ENCODE measurements at places on chromosomes 11 and 22.

- H3K27me3 ChIP-seq: no peaks in the 10 kb centered on the region
- H3K36me3 ChIP-seq: peaks cover 79% of the 10 kb centered on the region
- no peak overlapping the region for H3K27ac ChIP-seq
- no peak for DNase-seq
- H3K4me3 ChIP-seq: no peak overlapping the region
- no peaks in the 10 kb centered on the region for H3K4me1 ChIP-seq
Measured at GRCh38 chr11:33059331-33060007, 20.1 kb downstream of the TCP11L1 start.

- no peak overlapping the region for H3K4me3 ChIP-seq
- no peaks in the 10 kb centered on the region for H3K4me1 ChIP-seq
- no peak overlapping the region for H3K27ac ChIP-seq
- DNase-seq: no peak
Measured at GRCh38 chr11:76695133-76695532, 24.6 kb upstream of the LRRC32 start.

DNA sequence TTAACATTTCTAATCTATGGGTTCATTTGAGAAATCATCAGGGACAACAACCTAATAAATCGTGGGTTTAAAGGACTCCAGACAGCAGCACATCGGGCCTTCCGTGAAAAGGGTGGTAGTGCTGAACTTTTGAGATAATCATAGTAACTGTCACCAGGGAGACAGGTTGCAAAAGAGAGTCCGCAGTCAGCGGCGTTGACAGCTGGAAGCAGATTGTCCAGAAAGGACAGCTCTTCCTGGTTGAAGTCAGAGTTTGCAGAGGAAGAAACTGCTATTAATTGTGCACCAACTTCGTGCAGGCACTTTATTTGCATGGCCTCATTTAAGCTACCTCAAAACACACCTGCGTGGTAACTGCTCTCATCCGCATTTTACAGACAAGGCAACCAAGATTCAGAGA lies 20.5 kb upstream of the ISX start:
- H3K27ac ChIP-seq: no peak overlapping the region
- no peaks in the 10 kb centered on the region for H3K36me3 ChIP-seq
- DNase-seq: no peak
- no peak overlapping the region for H3K4me3 ChIP-seq
- H3K4me1 ChIP-seq: no peaks in the 10 kb centered on the region

DNA sequence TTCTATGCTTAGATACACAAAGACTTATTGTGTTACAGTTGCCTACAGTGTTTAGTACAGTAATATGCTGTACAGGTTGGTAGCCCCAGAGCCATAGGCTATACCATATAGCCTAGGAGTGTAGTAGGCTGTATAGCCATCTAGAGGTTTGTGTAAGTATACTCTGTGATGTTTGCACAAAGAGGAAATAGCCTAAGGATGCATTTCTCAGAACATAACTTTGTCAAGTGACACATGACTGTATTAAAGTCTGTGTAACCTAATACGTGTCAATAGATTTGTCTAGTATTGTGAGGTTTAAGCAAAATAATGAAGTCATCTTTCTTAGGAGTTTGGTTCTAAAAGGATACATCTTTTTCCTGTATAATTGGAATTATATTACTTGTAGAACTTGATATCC lies 5.5 kb downstream of the ZC3H12C start:
- DNase-seq: no peak
- H3K4me1 ChIP-seq: no peaks in the 10 kb centered on the region
- no peaks in the 10 kb centered on the region for H3K27me3 ChIP-seq
- H3K4me3 ChIP-seq: no peak overlapping the region
- no peak overlapping the region for H3K27ac ChIP-seq

DNA sequence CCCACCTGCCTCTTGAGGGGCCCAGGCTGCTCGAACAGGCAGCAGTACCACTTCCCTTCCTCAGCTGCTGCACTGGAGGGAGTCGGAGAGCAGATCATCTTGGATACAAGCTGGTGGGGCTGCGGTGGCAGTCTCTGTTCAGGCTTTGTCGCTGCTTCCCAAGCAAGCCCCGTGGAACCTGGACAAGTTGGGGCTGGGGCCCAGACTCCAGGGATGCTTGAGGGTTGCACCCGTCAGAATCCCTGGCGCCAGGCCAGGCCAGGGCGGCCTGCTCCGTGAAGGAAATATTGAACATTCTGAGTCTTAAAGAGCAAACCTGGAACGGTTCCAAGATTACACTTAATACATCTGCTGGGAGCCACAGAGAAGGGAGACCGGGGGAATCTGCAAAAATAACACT lies 310.1 kb upstream of the SORL1-AS1 start:
- no peak for DNase-seq
- H3K27ac ChIP-seq: no peak overlapping the region
- H3K36me3 ChIP-seq: no peaks in the 10 kb centered on the region

GRCh38 chr11:126893796-126894195 lies 106.8 kb downstream of the KIRREL3 start:
- no peaks in the 10 kb centered on the region for H3K4me1 ChIP-seq
- H3K36me3 ChIP-seq: no peaks in the 10 kb centered on the region
- H3K27me3 ChIP-seq: no peaks in the 10 kb centered on the region
- no peak for DNase-seq
- no peak overlapping the region for H3K27ac ChIP-seq
- H3K4me3 ChIP-seq: no peak overlapping the region

- H3K4me3 ChIP-seq: no peak overlapping the region
- no peaks in the 10 kb centered on the region for H3K4me1 ChIP-seq
- DNase-seq: no peak
- H3K36me3 ChIP-seq: no peaks in the 10 kb centered on the region
Measured at GRCh38 chr11:107011977-107012376, 6.3 kb downstream of the GUCY1A2 start.

- no peaks in the 10 kb centered on the region for H3K36me3 ChIP-seq
- no peak overlapping the region for H3K4me3 ChIP-seq
- H3K27ac ChIP-seq: no peak overlapping the region
- H3K4me1 ChIP-seq: peaks cover under 1% of the 10 kb centered on the region
- DNase-seq: no peak
Measured at GRCh38 chr11:75345455-75346160, 5.9 kb downstream of the ARRB1 start.

GRCh38 chr11:92735039-92735438 lies 234.4 kb upstream of the MTNR1B start:
- H3K27ac ChIP-seq: no peak overlapping the region
- no peak for DNase-seq
- no peak overlapping the region for H3K4me3 ChIP-seq

DNA sequence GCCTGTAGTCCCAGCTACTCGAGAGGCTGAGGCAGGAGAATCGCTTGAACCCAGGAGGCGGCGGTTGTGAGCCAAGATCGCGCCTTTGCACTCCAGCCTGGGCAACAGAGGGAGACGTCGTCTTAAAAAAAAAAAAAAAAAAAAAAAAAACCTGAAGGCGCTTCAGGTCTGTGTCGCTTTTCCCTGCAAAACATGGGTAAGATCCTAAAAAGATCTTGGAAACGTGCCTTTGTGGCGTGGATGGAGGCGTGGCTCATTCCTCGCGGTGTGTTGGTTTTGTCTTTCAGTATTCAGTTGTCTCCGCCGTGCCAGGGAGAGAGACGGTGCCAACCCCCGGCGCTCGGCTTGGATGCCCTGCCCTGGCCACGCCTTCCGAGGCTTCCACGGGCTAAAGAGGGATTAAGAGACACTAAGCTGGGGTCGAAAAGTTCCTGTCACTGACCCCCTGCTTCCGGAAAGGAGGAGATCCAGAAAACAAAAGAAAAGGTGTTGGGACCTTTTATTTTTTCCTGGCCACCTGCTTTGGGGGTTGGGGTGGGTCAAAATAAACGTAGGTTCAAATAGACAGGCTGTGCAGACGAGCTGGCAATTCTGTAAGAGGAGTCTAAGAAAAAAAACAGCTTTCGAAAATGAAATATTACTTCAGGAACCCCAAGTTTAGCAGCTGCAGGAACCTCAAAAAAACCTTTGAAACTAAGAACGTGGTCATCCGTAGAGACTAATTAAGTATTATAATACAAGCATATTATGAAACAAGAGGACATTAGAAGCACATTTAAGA lies 1.1 kb upstream of the SLC35F2 start:
- no peaks in the 10 kb centered on the region for H3K36me3 ChIP-seq
- H3K4me1 ChIP-seq: peaks cover 16% of the 10 kb centered on the region
- H3K27ac ChIP-seq: peak overlapping the region; percentile 58

DNA sequence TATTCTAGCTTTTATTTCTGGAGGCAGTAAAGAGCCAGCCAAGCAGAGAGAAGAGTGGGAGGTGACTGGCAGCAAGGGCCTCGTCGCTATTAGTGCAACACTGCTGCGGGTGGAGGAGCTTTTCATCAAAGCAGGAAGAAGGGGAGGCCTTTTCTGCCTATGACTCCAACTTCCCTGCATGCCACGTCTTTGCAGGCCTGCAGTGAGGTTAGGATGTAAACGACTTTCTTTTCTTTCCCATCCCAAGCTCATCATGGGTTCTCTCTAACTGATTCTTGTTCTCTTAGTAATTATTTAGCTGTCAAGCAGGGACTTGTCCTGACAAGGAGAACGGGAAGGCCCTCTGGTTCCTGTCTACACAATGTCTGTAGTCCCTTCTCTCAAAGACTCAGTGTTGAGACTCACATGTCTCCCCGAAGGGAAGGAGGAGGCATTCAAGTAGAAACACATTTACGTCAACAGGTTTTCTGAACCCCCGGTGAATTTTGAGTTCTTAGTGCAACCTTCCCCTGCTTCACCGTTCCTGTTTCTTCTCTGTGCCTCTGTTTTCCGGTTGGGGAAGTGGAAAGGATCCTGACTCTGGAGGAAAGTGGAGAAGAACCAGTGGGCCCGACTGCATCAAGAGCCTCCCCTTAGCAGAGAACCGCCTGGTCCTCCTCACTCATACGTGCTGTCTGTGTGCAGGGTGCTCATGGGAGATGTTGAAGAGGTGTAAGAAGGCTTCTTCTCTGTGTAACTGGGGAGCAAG lies 56.9 kb downstream of the PACS1 start:
- no peak overlapping the region for H3K4me3 ChIP-seq
- H3K36me3 ChIP-seq: no peaks in the 10 kb centered on the region
- DNase-seq: peak; percentile 60

DNA sequence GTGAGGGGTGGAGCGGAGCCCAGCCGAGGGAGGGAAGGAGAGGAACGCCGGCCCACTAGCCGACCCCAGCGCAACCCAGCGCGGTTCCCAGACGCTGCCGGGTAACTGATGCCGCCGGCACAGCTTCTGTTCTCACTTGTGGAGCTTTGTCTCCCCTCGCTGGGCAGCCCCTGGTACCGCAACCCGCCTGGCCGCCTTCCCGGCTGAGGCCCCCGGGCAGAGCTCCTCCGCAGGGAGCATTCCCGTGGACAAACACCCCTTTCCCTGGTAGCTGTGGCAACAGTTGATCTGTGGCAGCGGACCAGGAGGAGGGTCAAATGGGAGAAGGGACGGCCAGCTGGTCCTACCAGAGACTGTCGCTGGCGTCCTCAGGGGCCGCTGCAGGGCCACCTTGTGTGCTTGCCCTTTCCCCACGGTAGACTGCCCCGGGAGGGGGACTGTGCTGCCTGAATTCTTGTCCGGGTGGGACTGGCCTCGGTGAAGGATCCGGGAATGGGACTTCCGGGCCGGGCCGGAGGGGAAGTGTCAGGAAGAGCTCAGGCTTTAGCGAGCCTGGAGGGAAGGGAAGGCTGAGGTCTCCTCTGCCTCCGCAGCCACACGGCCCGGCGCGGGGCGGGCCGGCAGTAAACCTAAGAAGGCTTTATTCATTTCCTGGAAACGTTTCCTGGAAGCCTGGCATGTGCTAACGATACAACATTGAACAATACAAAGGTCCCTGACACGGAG lies 468.0 kb downstream of the OPCML start:
- H3K36me3 ChIP-seq: no peaks in the 10 kb centered on the region
- peak; percentile 43 for DNase-seq
- peak overlapping the region; percentile 58 for H3K4me3 ChIP-seq
- peaks cover 14% of the 10 kb centered on the region for H3K27me3 ChIP-seq
- H3K4me1 ChIP-seq: peaks cover 13% of the 10 kb centered on the region

DNA sequence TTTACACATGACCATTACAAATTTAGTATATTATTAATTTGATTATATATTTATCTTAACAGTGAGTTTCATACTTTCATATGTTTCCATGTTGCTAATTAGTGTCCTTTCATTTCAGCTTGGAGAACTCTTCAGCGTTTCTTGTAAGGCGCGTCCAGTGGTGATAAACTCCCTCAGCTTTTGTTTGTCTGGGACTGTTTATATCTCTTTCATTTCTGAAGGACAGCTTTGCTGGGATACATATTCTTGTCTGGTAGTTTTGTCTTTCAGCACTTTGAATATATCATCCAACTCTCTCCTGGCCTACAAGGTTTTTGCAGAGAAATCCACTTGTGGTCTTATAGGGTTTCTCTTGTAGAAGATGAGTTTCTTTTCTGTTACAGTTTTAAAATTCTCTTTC lies 12.4 kb downstream of the BIRC2 start:
- DNase-seq: no peak
- H3K36me3 ChIP-seq: peaks cover 50% of the 10 kb centered on the region
- H3K4me3 ChIP-seq: no peak overlapping the region
- H3K27ac ChIP-seq: no peak overlapping the region
- H3K4me1 ChIP-seq: no peaks in the 10 kb centered on the region

GRCh38 chr11:57763568-57763967 lies 2.0 kb downstream of the CTNND1 start:
- DNase-seq: no peak
- H3K4me3 ChIP-seq: peak overlapping the region; percentile 55
- peaks cover 19% of the 10 kb centered on the region for H3K4me1 ChIP-seq
- no peaks in the 10 kb centered on the region for H3K36me3 ChIP-seq
